Bone marrow (tissue), 2 donors: ENCODE measurements at places on chromosomes 7 and 10.
A peak's percentile ranks its signal among the peaks of the same experiment; 100 is the strongest.

- DNase-seq, result no peak
Measured at GRCh38 chr10:99358101-99358500, 28.9 kb downstream of the CNNM1 start.

DNA sequence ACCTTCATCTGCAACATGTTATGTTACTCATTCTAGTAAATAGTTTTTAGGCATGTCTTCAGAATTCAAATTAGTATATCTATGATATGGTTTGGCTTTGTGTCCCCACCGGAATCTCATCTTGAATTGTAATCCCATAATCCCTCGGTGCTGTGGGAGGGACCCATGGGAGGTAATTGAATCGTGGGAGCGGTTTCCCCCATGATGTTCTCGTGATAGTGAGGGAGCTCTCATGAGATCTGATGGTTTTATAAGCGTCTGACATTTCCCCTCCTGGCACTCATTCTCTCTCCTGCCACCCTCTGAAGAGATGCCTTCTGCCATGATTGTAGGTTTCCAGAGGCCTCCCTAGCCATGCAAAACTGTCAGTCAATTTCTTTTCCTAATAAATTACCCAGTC is 20.4 kb upstream of the GPR37 start:
- DNase-seq, result no peak

GRCh38 chr7:69746383-69746782 is 148.1 kb downstream of the AUTS2 start:
- DNase-seq, result no peak

DNA sequence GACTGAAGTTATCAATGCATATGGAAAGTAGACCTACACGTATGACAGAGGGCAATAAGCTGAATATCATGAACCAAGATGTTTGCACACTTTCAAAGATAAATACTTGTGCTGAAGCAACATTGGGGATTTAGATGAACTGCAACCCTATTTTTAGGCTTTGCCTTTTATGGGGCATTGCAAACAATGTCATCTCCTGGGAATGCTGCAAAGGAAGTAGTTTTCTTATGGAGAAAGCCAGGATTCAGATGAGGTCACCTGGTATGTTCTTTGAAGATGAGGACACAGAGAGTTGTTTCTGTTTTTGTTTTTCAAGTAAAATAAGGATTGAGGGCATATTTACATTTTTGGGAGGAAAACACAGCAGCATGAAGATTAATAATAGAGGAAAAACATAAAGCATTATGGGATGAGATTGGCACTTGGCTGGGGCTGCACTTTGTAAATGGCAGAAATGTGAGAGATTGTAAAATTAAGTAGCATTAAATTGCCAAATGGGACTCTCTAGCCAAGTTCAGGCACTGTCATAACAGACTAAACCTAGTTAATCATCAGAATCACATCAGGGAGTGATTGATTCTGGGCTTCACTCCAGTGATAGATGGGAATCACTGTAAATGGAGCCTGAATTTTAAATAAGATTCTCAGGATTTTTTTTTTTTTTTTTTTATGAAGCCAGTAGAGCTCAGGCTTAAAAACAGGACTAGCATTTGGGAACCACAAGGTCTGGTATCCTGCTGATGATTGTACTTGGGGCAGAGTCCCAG is 63.1 kb downstream of the MALRD1 start:
- no peak for DNase-seq

- peak; percentile 17 for DNase-seq
Measured at GRCh38 chr10:110993024-110993693, 73.8 kb downstream of the SHOC2 start.

DNA sequence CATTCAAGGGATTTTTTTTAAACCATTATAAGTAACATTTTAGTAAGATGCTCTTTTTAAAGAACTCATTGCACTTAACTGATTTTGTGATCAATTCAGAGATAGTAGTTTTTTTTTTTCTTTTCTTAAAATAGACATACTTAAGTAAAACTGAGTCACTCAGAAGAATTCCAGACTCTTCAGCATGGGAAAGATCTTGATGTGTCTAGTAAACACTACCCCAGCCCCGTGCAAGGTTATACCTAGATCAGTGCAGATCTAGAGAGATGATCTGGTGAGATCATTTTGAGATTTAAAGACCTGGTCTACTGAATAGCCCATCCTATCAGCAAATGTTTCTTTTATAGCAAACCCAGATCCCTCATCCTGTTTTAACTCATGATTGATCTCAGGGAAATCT is 8.6 kb downstream of the ADRB1 start:
- no peak for DNase-seq

DNA sequence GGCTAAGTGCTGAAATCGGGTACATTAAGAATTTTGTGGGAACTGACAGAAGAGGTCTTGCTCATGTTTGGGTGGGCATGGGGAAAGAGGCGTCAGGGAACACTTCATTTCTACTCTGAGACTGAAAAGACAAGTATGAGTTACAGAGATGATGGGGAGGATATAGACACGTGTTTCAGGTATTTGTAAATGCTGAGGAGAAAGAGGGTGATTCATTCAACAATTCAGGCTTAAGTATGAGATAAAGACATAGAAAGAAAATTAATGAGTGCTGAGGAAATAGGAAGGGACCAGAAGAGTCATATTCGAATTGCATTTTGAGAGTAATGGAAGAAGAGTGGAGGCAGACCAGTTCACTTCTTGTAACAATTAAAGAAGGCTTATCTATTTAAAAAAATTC is 143.6 kb downstream of the HBP1 start:
- no peak for DNase-seq

DNA sequence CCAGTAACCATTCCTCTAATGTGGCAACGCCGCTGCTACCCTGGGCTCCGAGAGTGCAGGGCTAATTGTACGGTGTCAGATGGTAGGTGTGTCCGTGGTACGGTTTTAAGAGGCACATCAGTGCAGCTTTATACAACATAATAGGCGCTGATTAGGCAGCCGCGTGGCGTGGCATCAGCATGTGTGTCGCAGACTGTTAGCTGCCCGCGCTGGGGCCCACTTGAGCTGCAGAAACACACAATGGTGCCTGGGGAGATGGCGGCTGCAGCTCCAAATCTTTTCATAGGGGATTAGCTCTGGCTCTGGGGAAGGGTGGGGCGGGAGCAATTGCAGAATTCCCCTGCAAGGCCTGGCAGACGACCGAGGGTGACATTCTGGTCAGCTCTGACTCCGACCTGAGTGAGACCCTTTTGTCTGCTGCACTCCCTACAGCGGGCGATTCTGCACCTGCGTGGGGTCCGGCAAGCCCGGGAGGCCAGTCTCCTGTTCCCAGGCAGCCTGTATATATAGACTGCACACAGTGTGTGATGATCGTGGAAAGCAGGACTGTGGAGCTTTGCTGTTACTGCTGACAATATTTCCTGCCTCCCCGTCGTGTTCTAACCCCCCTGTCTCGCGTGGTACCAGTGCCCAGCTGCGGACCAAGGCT is 722.7 kb upstream of the CELF2 start:
- DNase-seq, result no peak

DNA sequence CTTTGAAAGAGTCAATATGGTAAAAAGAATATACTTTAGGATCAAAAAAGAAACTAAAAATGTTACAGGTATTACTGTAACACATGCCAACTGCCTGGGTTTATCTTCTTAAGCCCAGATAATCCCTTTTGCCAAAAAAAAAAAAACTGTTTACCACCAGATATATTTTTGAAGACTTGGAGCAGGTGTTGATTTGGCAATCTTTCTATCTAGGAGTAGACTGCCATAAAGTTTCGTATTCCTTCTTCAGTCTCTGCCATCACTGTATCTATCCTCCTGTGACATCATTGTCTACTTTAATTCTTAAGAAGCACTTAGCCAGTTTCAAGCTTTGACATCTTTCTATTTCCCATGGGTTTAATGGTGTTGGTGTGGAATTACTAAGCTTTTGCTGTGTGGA is 161.0 kb downstream of the ST7 start:
- no peak for DNase-seq

DNA sequence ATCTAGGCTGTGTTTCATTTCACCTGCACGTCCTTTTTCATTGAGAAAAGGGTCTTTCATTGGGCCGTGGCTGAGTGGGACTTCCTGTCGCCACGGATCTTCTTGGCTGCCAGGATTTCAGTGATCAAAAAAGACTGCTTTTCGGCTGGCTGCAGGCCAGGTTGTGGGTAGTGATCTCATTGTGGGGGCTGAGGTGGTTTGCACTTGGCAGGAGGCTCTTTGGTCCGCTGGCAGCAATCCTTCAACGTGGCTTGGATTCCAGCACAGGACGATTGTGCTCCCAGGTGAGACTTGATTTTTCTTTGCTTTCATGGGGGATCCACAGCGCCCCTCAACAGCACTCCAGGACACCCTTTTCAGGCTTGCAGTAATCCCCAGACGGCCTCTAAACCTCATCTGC is 29.0 kb upstream of the ZNF273 start:
- no peak for DNase-seq

DNA sequence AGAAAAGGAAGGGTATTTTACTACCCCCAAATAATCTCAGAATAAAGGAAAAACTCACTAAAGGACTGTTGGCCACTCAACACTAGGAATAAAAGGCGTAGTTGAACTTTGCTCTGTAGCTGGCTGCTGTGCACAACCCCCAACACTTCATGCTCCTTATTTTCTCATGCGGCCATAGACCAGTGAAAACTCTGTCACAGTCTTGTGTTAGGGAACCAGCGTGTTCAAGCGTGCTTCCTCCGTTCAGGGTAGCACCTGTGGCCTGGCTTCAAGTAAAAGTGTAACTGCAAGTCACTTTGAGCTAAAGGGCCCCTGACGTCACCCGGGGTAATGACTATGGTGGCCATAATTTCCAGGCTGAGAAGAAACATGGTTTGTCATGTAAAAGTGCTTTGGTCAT is 27.0 kb downstream of the BLNK start:
- no peak for DNase-seq

DNA sequence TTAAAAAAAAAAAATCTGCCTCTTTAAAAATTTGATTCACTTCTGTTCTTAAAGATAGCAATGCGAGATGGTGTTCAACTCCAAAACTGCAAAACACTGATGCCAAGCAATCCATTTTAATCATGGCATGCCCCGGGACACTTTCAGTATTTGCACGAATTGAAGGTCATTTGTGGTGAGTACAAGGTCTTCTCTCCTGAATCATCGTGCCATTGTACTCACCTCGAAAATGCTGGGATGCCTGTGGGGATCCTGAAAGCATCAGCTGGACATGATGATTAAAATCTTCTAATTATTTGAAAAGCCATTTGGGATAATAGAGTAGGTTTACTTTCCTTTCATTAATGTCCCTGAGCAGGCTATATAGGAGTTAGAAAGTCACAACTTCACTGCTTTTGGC is 125.1 kb upstream of the NRP1 start:
- DNase-seq, result no peak

- no peak for DNase-seq
Measured at GRCh38 chr10:86295351-86295750, 71.2 kb downstream of the GRID1 start.

DNA sequence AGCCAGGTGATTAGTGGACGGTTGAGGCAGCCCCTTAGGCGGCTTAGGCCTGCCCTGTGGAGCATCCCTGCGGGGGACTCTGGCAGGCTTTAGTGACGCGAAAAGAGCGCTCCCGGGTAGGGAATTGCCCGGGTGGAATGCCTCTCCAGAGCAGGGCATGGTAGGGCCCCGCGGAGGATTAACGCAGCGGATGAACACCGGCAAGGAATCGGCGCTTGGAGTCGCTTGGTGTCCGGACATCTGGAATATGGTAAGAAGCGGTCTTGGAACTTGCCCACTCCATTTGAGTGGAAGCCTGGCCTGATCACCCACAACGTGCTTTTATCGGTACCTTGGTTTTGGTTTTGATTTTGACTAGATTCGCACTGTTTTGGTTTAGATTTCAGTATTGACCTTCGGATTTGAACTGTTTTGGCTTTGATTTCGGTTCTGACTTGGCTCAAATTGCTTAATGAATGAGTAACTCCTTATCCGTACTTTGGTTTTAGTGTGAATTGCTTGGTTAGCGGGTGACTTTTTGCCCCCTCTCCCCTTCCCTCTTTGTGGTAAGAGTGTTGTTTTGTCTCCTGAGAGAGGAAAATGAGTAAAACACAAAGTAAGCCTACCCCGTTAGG is 24.2 kb upstream of the CHST3 start:
- no peak for DNase-seq

- DNase-seq, result no peak
Measured at GRCh38 chr7:154832557-154833138, 170.3 kb downstream of the PAXIP1 start.
